ENCODE measurements at places on chromosomes 11 and 22.

DNA sequence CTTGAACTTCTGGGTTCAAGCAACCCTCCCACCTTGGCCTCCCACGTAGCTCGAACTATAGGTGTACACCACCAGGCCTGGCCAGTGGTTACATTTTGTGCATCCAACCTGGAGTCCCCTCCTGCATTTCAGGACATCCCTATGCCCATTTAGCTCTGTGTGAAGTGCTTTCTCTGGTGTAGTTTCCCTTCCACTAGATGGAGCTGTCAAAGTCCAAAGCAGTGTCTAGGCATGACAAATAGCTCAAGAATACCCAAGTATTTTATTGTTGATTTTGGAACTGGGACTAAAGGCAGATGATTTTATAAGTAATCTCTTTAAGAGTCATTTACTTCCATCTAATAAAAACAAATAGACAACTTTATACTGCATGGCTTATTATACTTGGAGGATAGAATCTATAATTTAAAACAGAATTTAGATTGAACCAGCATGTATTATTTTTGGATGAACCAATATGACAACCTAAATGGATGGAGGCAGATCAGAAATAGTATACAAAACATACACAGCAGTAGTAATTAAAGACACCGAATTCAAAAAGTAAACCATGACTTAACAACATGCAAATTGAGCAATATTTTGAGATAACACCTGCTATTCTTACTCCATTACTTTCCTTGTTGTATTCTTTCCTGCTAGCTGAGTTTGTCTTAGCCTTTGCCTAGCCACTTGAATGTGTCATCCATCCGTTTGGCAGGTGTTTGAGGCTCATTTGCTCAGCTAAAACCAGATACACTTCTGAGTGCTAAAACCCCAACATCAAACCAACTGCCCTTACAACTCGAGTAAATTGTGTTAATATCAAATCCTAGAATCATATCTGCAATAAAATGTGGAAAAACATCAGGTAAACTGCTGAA is 37.7 kb downstream of the EIF4ENIF1 start:
- DNase-seq, result no peak

GRCh38 chr22:28783786-28784671 is 11.5 kb downstream of the CCDC117 start:
- no peak for DNase-seq

GRCh38 chr11:67484847-67485311 is 2.1 kb downstream of the AIP start:
- DNase-seq, result no peak

- DNase-seq, result no peak
Measured at GRCh38 chr11:72336163-72336562, 92.2 kb upstream of the PHOX2A start.

DNA sequence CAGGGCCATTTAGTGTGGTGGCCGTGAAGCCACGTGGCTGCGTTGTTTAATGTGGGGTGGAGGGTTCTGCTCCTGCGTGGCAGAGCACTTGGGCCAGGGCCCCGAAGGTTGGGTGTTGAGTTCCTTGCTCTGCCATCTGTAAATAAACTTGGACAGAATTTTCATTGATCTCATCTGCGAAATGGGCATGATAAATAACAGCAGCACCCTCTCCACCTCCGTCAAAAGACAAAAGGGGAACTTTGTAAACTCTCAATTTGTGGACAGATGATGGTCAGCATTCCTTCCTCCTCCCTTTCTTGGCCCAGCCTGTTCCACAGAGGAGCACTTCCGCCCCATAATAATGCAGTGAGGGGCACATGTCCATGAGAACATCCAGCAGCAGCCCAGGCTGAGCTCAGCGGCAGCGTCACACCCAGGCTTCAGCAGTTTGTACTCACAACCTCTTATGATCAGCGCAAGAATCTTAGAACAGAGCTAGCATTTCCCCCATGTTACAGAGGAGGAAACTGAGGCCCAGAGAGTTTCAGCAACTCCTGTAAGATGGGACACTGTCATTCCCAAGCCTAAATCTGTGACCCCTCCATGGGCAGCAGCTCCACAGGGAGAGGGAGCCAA is 874.5 kb downstream of the BRD1 start:
- no peak for DNase-seq

DNA sequence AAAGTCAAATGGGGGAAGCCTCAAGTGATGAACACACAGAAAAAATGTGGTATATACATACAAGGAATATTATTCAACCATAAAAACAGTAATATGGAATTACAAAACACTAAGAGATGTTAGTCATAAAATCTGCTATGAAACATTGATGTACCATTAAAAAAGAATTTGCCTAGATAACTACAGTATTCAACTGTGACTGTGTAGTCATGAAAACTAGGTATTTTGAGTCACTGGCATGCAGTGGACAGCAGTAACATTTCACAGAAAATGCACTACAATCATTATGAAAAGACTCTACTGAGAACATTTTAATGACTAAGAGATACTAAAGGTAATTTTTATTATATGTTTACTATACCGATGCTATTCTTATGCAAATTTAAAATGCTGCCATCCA is 11.7 kb downstream of the ZNF195 start:
- no peak for DNase-seq

- no peak for DNase-seq
Measured at GRCh38 chr22:17138513-17138912, 17.4 kb upstream of the TMEM121B start.

GRCh38 chr11:114317787-114318137 is 21.6 kb downstream of the NNMT start:
- no peak for DNase-seq

GRCh38 chr22:21832291-21833290 is 34.9 kb downstream of the MAPK1 start:
- no peak for DNase-seq
